ENCODE measurements at places on chromosomes 7 and 10. TPM values are rescaled to one million over a fixed set of nuclear protein-coding genes. Genes with fewer than 3 reads are reported as not detected.

Gene HOXA4
- 2.4 TPM for total RNA-seq

Gene BNIP3
- 137 TPM for total RNA-seq

Gene POLR2J2
- 7.0 TPM for total RNA-seq

- DNase-seq = no peak
These were observed 82.5 kb downstream of the SDHAF3 start for GRCh38 chr7:97200018-97200417.

DNA sequence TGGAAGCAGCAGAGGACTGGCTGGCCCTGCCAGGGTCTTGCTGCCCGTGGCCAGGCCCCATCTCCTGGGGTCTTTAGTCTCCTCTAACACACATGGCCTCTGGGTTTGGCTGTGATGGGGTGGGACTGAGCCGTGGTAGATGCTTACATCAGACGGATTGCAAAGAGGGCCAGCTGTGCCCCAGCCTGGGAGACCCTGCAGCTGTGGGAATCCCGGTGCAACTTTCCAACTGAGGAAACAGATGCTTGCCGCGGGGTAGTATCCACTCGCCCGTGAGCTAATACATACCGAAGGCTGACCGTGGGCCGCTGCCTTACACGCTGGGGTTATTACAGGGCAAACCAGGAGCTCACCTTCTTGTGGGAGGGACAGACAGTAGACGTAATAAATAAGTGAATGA lies 24.1 kb upstream of the SH2B2 start:
- no peak for DNase-seq

DNA sequence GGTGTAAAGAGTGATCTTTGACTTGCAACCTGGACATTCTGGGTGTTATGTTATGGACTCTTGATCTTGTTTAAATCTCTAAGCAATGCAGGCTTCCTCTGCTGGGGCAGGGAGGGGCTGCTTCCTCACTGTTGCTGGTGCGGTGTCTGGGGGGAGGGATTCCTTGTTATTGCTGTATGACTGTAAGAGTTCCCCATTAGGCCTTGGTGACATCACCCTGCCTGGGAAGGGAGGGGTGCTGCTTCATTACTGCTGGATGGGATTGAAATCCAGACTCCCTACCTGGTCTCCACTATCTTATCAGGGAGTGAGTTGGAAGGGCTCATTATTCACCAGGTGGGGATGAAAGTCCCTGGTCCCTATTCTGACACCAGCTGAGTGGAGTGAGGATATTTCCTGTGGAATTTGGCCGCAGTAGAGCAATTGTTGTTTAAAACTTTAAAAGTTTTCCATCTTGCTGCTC lies 8.8 kb downstream of the OGDH start:
- no peak for DNase-seq

- DNase-seq = no peak
These were observed 15.1 kb downstream of the CAMK2B start for GRCh38 chr7:44310221-44310848.

- DNase-seq = no peak
These were observed 112.5 kb downstream of the EGFR start for GRCh38 chr7:55131142-55131929.

DNA sequence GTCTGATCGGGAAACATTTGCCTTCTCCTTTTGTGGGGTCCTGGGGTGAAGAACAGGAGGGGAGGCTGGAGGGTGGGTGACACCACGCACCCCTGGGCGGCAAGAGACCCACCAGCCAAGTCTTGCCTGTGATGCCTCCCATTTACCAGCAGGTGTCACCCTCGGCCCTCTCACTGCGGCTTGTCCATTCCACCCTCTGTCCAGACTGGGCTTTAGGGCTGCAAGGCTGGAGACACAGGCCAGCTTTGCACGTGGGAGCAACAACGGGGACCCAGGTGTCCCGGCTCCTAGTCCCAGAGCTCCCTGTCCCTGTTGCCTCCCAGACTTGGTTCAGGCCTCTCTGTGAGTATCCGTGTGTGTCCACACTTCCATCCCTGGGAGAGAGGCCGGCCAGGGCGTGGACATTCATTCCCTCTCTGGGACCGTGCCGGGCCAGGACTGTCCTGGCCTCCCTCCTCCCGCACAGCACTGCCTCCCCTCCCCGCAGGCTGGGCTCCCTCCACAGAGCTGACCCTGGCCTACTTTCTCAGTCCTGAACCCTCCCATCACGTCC lies 36.2 kb upstream of the GTF2IRD1 start:
- DNase-seq = peak; percentile 29

Gene EGFR
- total RNA-seq = 87.2 TPM

Gene FZD8
- total RNA-seq = 3.8 TPM

DNA sequence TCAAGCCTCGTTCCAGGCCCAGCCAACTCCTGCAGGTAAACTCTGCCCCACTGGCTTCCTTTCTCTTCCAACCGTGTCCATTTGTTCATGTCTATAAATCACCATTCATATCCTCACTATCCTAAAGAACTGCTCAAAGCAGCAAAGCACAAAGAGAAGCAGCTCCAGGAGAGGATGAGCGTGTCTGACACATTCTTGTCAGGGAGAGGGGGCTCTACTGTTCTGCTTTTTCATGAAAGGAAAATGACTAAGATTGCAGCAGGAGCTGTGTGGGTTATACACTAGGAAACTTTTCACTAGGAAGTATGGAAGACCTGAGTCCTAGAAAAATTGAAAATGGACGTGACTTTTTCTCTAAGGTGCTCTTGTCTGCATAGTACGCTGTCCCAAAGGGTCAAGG lies 16.7 kb downstream of the AGFG2 start:
- DNase-seq = no peak

Gene LMBR1
- 53.4 TPM for total RNA-seq

Gene IFIT1B
- not detected for total RNA-seq

DNA sequence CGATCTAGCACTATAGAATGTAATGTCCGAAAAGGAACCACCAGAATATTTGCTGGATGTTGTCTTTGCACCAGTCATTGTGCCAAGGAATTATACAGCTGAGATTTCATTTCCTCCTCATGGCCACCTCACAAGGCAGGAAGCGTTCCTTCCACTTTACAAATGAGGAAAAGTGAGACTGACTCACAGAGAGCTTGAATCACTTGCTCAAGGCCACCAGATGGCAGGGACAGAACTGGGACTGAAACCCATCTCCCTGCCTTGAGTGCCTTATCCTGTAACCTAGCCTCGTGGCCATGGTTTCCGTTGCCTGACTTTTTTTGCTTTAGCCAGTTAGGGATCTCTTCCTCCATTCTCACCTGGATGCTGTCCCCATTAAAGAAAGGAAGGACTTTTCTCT lies 44.7 kb upstream of the PDZD8 start:
- DNase-seq = no peak

Gene HOXA9
- total RNA-seq = 1.0 TPM

Gene GJD4
- total RNA-seq = not detected

DNA sequence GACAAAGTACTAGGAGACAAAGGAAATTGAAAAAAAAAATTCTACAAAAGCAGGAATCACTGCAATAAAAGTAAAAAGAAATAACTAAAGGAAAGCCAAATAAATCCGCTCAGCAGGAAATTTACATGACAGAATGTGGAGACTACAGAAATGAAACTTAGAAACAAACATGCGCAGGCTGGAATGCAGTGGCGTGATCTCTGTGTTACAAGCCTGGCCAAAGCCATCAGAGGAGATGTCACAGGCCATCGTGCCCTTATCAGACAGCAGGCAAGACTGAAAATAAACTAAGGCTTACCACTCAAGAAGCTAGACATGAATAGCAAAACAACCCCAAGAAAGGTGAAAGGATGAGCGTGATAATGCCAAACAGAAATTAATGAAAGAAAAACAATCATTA lies 6.3 kb upstream of the CAMK2B start:
- DNase-seq = no peak

Gene ZNF804B
- total RNA-seq = not detected

Gene GNGT1
- total RNA-seq = not detected

DNA sequence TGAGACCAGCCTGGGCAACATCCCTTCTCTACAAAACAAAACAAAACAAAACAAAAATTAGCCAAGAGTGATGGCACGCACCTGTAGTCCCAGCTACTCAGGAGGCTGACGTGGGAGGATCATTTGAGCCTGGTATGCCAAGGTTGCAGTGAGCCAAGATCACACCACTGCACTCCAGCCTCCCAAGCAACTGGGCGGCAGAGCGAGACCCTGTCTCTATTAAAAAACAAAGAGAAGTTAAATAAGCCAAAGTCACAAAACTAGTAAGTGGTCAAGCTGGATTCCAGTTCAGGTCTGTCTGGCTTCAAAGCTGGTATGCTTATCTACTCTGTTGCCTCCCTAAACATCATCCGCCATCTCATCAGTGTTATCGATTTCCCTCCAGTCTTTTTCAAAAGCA lies 110.8 kb downstream of the ARID5B start:
- no peak for DNase-seq

GRCh38 chr10:1410469-1411395 lies 326.6 kb downstream of the ADARB2 start:
- DNase-seq = no peak

DNA sequence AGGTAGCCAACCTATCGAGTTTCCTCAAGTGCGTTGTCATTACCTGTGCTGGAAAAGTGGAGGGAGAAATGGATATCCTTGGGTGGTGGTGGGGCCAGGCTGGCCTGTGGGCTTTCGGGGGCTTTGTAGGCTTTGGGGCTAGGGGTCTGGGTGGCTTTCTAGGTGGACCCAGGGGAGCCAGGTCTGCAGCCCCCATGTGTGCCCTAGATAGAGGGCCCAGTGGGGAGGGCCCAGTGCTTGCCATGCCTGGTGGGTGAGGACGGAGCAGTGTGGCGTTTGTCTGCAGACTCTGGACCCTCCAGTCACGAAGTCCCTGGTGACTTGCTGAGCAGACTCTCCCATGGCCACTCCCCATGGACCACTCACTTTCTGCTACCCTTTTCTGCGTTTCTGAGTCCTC lies 19.7 kb downstream of the EMX2 start:
- no peak for DNase-seq

Gene TMEM196
- not detected for total RNA-seq

- no peak for DNase-seq
These were observed 102.0 kb upstream of the FAM20C start for GRCh38 chr7:90111-91063.

GRCh38 chr10:70523057-70523456 lies 44.5 kb downstream of the PALD1 start:
- DNase-seq = no peak

GRCh38 chr10:123160311-123160980 lies 6.2 kb downstream of the BUB3 start:
- no peak for DNase-seq

- DNase-seq = no peak
These were observed 151.7 kb downstream of the ARHGAP21 start for GRCh38 chr10:24571870-24572450.

DNA sequence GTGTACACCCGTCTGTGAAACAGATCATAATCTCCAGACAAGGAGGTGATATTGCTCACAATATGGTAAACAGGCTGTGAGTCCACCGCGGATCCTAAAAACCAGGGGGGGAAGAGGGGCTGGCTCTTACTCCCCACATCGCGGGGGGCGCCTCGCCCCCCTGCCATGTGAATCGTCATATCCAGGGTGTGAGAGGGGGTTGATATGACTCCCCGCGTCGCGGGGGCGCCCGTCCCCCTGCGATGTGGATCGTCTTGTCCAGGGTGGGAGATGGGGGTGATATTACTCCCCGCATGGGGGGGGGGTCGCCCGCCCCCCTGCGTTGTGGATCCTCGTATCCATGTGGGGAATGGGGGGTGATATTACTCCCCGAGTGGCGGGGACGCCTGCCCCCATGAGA lies 30.9 kb downstream of the OCM2 start:
- no peak for DNase-seq

DNA sequence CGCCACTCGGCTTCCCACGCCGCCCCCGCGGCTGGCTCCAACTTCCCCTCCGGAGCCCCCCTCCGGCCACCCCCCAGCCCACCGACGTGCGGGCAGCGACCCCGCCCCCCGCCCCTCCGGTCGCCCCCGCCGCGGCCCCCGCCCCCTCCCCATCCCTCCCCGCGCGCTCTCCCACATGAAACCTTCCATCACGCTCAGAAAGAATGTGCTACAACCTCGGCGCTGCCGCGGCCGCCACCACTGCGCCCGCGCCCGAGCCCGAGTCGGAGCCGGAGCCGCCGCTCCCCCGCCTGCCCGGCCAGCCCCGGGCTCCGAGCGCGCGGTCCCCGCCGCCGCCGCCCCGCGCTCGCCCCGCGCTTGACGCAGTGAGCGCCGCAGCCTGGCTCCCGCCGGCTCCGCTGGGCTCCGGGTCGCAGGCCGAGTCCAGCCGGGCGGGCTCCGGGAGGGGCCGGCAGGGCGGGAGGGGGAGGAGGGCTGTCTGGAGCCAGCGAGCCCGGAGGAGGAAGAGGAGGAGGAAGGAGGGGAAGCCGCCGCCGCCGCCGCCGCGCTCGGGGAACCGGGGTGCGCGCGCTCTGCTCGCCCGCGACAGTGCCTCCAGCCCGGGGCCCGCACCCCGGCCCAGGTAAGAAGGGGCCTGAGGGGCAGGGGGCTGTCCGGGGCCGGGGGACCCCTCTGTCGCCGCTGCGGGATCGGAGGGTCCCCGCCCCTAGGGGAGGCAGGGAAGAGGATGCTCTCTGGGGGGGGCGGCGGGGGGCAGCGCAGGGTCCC lies 4.3 kb upstream of the ELFN1 start:
- DNase-seq = peak; percentile 20

DNA sequence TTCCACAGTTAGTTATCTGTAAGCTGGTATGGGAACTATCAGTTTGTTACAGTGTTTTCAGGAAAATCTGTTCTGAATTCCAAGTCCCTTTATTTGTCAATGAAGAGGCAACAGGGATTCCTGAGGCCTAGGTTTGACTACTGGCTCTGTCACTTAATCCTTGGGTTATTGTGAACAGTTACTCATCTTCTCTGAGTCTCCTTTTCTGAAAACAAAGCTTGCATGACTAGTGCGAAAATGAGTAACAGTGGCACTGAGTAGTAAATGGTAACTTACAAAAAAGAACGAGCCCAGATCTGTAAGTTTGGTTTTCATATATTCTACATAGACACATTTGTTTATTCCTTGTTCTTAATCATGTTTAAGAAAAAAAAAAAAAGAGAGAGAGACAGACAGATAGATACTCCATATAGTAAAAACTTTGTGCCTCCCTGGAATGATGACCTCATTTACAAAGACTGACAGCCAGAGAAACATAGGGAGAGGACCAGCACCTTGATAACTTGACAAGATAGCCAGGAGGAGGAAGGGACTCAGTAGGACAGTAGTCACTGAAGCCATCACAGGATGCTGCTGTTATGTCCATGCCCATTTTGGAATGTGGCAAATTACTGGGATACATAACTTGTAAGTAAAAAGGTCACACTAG lies 1.9 kb downstream of the MRPS33 start:
- no peak for DNase-seq

Gene STAG3
- 0.28 TPM for total RNA-seq
